ENCODE measurements at places on chromosomes 2 and 18.
A peak's percentile ranks its signal among the peaks of the same experiment; 100 is the strongest.

GRCh38 chr2:228575897-228576296 is 394.4 kb upstream of the SPHKAP start:
- no peak for DNase-seq

DNA sequence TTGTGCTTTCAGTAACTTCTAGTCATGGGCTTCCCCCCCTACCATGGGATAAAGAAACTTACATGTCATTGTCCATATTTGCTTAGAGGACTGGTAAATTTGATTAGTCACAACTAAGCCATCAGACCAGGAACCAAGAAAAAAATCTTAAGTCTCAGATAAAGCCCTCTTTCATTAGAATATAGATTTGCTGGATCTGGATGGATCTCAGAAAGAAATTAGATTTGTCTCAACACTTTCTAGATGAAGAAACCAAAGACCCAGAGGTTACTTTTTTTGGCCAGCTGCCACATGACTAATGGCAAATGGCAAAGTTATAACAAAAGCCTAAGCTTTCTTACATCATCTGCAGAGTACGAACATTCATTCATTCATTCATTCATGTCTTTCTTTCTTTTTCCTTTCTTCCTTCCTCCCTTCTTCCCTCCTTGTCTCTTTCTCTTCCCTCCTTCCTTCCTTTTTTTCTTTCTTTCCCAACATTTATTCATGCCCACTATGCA is 60.2 kb downstream of the CDCA7 start:
- DNase-seq: peak; percentile 48

- DNase-seq: no peak
These were observed 159.5 kb downstream of the PTGR3 start for GRCh38 chr18:75049455-75049789.

DNA sequence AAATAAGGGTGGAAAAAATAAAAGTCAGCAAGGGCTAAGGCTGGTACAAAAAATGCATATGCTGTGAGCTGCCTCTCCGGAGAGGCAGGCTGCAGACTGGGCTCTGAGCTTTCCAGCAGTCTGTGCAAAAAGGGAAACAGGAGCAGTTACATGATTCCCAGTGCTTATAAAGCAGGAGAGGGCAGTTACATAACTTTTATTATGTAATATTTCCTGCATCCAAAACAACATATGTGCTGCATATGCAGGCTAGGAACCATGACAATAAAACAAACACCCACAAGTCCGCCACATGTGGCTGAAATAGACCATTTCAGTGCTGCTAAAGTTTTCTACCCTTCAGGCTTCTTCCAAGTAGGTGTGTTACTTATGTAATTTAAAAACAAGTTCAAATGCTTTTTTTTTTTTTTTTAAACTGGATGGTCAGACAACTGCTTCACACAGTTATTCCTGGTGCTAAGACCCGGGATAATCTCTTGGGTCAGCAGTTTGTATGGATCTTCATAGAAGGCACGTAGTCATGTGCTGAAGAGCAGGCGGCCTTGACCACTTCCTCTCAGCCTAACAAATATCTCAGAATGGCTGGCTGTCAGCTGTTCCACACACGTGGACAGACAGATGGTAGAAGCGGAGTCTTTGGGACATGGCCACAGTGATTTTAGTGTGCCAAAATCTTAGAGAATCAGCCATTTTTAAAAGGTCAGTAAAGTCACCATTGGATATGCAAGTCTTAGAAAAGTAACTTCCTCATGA is 43.5 kb downstream of the ARMC9 start:
- no peak for DNase-seq

DNA sequence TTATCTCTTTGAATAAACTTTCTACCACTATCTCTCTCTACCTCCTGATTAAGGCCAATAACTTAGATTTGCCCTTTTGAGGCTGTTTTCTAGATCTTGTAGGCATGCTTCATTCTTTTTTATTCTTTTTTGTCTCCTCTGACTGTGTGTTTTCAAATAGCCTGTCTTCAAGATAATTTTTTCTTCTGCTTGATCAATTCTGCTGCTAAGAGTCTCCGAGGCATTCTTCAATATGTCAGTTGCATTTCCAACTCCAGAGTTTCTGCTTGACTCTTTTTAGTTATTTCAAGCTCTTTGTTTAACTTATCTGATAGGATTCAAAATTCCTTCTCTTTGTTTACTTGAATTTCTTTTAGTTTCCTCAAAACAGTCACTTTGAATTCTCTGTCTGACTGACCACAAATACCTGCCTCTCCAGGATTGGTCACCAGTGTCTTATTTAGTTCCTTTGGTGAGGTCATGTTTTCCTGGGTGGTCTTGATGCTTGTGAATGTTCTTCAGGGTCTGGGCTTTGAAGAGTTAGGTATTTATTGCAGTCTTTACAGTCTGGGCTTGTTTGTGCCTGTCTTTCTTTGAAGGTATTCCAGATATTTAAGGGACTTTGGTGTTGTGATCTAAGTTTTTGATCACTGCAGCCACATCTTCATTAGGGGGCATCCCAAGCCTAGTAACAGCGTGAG is 197.3 kb upstream of the STK17B start:
- no peak for DNase-seq

DNA sequence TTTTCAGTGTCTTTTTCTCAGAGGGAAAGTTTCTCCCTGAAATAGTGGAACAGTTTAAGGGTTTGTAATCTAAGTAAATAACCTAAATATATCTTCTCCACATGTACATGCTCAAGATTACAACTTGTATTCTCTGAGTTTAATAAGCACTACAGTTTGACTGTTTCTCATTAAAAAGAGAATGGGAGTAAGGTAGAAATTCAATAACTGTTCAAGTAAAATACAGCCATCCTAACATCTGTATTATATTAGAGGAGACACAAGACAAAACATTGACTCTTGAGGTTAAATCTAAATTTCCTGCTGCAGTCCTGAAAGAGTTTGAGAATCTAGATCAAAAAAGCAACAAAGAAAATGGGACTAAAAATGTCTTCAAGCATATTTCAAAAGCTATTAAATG is 73.0 kb upstream of the ZNF397 start:
- no peak for DNase-seq

DNA sequence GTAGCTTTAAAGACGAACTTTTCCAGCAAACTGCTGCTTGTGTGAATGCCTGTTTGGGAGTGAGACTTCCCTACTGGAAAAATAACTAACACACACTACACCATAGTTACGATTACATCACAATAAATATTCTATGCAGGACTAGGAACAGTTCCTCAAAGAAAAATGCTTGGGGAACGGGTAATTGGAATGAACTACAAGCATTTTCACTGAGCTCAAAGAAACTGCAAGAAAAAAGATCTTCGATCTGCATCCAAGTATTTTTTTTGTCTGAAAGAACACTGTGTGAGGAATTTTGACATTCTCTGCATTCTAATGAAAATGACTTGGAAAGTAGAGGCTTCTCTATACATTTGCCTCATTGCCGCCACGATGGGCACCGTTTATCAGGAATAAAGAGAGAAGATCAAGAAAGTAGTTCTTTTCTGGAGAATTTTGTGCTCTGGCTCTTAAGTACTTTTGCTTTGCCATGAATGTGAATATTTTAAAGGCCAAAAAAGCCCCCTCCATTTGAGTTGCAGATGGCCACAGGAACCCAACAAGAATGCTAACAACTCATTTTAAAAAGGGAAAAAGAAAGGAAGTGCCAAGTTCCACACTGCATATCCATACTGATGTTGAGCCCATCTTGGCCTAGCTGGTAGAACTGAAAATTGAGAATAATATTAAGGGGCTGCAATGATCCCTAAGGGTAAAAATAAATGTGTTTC is 13.6 kb downstream of the LYPD1 start:
- DNase-seq: no peak

DNA sequence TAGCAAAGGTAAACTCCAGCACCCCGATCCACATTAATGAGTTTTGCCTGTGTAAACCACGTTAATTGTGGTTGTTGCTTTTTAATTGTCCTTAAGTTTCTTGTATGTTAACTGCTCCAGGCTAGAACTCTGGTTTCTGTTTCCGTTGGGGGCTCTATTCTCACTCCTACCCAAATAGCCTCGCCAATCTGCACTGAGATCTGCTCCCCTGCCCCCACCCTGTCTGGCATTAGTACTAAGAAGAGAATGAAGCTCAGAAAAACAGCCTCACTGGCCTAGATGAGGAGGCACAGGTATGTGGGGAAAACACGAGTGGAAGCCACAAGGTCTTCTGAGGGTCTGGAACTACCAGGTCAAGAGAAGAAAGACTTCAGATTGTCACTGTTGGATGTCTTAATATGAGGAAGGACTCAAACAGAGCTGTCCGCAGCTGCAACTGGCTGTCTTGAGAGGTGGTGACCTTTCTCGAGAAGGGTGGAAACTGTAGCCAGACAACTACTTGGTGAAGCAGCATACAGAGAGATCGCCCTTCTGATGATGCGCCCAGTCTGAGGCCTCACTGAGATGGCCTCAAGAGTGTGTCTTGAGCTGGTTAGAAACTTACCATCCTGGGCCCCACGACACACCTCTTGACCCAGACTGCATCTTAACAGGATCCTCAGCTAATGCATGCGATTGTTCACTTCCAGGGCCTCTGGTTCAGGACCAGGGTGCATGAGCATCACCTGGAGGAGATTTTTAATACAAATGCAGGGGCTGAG is 73.1 kb downstream of the TGOLN2 start:
- DNase-seq: no peak

DNA sequence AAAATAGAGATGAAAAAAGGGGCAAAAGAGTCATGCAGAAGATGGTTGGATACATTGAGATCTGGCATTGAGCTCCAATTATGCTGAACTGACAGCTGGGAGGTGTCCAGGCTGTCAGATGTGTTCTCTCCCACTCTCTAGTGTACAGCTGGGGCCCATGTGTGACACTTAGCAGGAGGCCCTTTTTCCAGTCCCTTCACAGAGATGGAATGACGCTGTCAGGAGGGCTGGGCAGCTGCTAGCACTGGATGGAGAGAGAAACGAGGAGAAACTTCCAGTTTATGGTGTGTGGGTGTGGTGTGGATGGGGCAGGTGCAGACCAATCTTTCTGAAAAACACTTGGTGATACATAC is 437.7 kb upstream of the HS6ST1 start:
- DNase-seq: no peak

GRCh38 chr18:48367557-48367956 is 41.6 kb downstream of the ZBTB7C start:
- DNase-seq: no peak
